GM13977 (cell line): ENCODE measurements at places on chromosomes 7 and 10.

- no peak for DNase-seq
Observed at GRCh38 chr10:49600781-49601400, 9.2 kb upstream of the SLC18A3 start.

GRCh38 chr7:41731493-41732435, 28.9 kb upstream of the INHBA start:
- peak; percentile 41 for DNase-seq

GRCh38 chr10:101007915-101008822, 8.6 kb downstream of the LZTS2 start:
- no peak for DNase-seq

GRCh38 chr7:26279405-26279804, 12.3 kb upstream of the SNX10 start:
- DNase-seq, result no peak

GRCh38 chr7:126843336-126843735, 409.4 kb downstream of the GRM8 start:
- no peak for DNase-seq
